ENCODE measurements at places on chromosomes 13 and 19.

- no peak for DNase-seq
These were observed 29.6 kb downstream of the ADPRHL1 start for GRCh38 chr13:113423520-113424163.

- DNase-seq, result no peak
These were observed 101.2 kb downstream of the SPRY2 start for GRCh38 chr13:80239571-80240255.

- DNase-seq, result no peak
These were observed 1968.9 kb downstream of the PCDH9 start for GRCh38 chr13:65260946-65261891.

GRCh38 chr13:31801088-31801487 is 61.8 kb downstream of the RXFP2 start:
- DNase-seq, result no peak

DNA sequence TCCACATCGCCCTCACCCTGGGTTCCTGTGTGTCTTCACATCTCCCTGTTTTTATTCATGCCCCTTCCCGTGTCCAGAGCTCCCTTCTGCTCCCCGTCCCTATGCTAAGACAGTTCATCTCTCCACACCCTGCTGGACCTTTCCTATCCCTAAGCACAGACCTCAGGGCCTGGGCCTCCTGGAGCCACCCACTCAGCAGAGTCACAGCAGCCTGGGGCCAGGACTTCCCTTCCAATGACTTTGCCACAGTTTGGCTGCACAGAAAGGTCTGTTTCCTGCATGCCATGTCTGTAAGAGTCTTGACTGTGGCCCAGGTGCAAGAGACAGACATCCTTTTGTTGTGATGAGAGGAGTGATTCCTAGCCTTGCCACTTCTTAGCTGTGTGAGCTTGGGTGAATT is 470.7 kb downstream of the TSHZ3 start:
- DNase-seq, result no peak

- DNase-seq, result no peak
These were observed 11.0 kb upstream of the C2CD4C start for GRCh38 chr19:419721-420515.

DNA sequence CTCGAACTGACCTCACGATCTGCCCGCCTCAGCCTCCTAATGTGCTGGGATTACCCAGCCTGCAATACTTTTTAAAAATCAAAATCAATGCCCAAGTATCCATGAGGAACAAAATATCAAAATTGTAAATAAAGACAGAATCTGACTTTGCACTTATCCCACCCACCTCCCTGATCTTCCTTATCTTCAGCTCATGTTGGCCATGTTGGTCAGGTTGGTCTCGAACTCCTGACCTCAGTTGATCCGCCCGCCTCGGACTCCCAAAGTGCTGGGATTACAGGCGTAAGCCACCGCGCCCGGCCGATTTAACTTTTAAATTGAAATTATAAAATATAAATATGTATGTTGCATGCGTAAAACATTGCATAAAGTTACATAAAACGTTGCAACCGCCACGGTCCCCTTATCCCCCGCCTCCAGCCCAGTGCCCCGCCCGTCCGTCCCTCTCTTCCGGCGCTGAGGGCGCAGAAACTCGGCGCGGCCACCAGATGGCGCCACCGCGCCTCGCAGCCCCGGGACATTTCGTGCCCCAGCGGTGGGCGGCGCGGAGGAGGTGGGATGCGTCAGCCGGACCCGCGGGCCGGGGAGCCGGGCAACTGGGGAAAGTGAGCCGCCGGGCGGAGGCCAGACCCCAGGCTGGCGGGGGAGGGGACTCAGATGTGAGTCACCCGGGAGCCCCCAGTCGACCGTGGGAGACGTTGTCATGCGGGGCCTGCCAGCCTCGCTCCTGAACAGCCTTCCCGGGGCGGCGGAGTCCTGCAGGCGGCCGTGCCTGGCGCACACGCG is 1.5 kb upstream of the GADD45B start:
- DNase-seq, result peak; percentile 70

DNA sequence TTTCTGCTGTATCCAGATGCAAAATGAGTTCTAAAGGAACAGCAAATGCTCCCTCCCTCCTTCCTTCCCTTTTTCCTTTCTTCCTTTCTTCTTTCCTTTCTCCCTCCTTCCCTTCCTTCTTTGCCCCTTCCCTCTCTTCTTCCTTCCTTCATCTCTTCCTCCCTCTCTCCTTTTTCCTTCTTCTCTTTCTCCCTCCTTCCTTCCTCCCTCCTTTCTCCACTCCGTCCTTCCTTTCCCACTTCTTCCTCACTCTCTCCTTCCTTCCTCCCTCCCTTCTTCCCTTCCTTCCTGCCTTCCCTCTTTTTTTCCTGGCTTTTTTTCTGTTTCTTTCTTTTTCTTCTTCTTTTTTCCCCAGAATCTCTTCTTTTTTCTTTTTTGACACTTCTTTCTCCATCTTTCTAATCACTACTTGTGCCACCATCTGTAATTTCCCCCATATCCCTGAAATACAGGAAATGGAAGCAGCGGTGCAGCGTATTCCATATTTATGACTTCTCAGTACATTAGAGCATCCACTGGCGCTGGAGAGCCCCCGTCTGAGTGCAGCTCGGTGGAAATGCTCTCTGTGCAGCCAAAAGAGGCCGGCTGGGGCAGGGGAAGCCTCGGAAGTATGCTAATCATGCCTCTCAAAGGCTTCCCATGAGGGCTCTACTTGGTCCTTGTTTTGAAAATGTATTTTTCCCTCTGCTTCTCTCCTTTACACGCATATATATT is 275.6 kb downstream of the TSHZ3 start:
- DNase-seq, result no peak

DNA sequence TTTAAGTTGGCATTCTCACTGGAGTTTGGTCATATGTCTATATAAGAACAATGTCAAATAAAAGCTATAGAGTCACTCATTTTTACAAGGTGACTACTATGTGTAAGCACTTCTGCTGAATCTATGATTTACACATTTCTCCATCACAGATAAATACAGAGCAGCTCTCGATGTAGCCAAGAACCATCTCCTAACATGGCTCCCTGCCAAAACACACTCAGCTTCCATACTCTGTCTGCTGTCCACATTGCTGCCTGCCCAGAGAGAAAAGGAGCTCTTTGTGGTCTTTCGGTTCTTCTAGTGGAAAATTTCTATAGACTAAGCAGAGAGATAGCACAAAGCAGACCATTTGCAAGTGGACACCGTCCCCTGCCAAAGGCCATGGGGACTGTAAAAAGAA is 190.9 kb upstream of the KLF12 start:
- no peak for DNase-seq

- DNase-seq, result no peak
These were observed 33.6 kb upstream of the EPHX3 start for GRCh38 chr19:15265850-15266248.

DNA sequence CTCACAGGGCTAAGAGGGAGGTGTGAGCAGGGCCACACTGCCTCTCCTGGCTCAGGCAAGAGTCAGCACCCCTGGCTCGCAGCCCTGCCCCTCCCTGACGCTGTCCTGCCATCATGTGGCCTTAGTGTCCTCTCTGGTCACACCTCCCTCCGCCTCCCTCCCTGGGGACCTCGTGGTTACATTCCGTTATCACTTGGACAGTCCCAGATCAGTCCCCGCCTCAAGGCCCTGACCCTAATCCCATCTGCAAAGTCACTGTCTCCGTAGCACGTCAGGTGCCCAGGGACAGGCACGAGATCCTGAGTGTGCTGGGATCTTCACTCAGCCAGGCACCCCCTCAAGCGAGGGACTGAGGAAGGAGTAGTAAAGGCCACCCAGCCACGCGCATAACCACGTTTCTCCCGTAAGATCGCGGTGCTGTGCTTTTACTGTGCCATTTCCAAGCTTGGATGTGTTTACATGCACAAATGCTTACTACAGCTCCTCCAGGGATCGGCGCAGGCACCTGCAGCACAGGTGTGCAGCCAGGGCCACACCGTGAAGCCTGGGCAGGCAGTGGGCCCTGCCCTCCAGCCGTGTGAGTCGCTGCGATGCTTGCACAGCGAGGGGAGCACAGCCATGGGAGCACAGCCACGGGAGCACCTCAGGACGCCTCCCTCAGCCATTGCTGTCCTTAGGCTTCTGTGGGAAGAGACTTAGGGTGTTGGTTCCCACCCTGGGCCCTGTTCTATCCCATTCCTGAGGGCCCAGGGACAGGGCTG is 10.7 kb upstream of the TMEM255B start:
- DNase-seq, result no peak

DNA sequence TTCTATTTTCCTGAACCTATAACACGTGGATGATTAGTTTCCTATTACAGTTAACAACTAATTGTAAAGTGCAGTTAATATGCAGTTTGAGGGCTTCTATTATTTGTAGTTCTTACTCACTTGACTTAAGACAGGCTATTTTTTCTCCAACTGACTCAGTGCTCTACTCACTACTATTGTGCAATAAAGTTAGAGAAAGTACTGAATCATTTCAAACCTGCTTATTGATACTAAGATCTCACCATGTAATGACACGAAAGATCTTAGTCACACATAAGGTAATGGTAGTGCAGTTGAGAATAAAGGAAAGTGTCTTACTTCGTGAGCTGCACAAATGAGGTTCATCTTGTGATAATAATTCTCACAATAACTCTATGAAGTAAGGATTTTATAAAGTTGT is 22.8 kb upstream of the ITM2B start:
- DNase-seq, result no peak

DNA sequence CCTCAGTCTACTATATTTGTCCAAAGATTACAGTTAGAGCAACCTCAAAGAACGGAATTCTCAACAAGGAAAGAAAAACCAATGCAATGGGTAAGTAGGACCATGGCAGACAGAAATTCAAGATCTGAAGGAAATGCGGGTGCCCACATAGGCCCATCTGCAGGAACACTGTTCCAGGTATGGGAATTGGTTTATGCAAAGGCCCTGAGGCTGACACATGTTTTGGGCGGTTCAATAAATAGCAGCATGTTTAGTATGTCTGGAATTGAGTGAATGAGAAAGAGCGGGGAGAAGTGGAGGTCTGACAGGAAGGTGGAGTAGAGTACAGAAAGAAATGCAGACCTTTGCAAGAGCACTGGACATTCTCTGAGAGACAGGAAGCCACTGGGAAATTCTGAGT is 164.7 kb upstream of the KLF12 start:
- DNase-seq, result no peak

- no peak for DNase-seq
These were observed 615.8 kb downstream of the DIAPH3 start for GRCh38 chr13:59547950-59548349.

Data from NCI-H1048 (cell line).